ENCODE measurements at places on chromosomes 11 and 22. TPM values are rescaled to one million over a fixed set of nuclear protein-coding genes. Genes with fewer than 3 reads are reported as not detected.

Gene POU2F3
- 4.6 TPM for total RNA-seq

DNA sequence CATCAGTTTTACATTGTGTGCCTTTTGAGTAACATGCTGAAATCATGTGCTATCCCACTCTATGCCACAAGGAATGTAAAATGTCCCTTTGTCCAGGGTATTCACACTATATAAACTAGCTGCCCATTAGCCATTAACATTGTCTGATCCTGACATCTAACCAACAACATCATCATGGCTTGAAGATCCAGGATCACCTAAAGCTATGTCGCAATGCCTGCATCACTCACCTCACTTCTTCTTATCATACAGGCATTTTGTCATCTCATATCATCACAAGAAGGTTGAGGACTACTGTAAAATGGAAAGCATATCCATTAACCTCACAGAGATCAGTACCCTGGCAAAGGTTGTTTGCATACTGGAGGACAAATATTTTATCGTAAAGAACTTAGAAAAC lies 742.3 kb downstream of the DLG2 start:
- DNase-seq, result no peak
- no peak overlapping the region for H3K4me3 ChIP-seq
- no peaks in the 10 kb centered on the region for H3K4me1 ChIP-seq
- H3K36me3 ChIP-seq, result no peaks in the 10 kb centered on the region
- no peak overlapping the region for H3K27ac ChIP-seq

DNA sequence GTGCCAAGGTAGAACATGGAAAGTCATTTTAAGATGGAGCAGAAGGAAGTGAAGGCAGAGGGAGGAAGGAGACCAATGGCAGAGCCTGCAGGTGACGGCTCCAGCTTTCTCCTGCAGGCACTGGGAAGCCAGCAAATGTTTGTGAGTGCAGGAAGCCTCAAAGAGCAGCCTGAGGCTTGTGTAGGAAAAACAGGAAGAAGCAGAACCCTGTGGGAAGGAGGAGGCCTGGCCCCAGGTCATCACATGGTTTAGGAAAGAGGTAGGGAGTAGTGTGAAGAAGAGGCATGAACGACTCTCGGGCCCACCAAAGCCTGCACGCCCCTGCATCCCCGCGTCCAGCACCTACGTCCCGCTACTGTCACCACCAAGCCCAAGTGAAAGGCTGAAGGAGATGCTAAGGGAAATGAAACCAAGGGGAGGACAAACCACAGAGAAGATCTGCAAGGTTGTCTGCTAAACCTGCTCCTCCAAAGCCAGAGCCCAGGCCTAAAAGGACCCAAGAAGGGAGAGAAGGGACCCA lies 151.5 kb downstream of the CHST1 start:
- no peaks in the 10 kb centered on the region for H3K36me3 ChIP-seq
- no peaks in the 10 kb centered on the region for H3K27me3 ChIP-seq
- no peaks in the 10 kb centered on the region for H3K4me1 ChIP-seq
- no peak overlapping the region for H3K27ac ChIP-seq
- no peak overlapping the region for H3K4me3 ChIP-seq
- no peak for DNase-seq

DNA sequence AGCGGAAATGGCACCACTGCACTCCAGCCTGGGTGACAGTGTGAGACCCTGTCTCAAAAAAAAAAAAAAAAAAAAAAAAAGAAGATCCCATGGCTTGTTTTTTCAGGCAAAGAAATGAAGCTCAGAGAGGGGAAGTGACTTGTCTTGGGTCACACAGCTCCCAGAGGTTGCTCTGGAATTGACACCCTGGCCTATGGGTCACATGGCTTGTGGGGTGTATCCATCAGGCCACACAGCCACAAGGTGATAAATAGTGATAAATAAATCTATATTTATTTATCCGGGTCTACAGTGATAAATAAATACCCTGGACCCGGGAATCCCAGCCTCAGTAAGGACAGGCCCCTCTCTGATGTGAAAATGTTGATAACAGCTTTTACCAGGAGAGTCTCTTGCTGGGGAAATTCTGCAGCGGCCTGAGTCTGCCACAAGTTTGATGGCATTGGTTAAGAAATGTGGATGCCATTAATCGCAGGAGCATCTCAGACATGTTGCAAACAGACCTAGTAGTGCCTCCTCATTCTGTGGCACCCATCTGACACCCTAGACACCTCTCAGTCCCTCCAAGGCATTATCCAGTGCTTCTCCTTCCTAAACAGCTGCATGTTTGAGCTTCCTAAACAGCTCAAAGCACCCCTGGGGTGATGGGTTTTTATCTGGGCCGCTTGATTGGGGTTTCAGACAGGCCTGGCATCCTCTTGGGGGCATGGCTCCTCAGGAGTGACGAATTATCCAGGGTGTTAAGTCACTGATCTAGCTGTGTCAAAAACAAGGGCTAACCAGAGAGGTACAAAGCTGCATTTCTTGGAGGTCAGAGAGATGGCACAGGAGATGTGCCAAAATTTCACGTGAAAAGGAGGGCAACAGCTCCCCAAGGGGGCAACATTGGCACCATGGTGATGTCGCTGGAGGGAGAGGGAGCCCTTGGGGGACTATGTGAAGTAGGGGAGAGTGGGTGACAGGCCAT lies 1.9 kb upstream of the EMID1 start:
- no peaks in the 10 kb centered on the region for H3K36me3 ChIP-seq
- peaks cover 42% of the 10 kb centered on the region for H3K4me1 ChIP-seq
- no peaks in the 10 kb centered on the region for H3K27me3 ChIP-seq
- no peak overlapping the region for H3K4me3 ChIP-seq

GRCh38 chr11:60307507-60308195 lies 19.4 kb upstream of the MS4A6E start:
- no peak overlapping the region for H3K27ac ChIP-seq
- no peak overlapping the region for H3K4me3 ChIP-seq
- no peak for DNase-seq
- peaks cover 5% of the 10 kb centered on the region for H3K36me3 ChIP-seq
- no peaks in the 10 kb centered on the region for H3K27me3 ChIP-seq
- H3K4me1 ChIP-seq, result no peaks in the 10 kb centered on the region

- no peak for DNase-seq
- no peak overlapping the region for H3K27ac ChIP-seq
- H3K27me3 ChIP-seq, result no peaks in the 10 kb centered on the region
- H3K4me1 ChIP-seq, result no peaks in the 10 kb centered on the region
Measured at GRCh38 chr11:86663761-86664160, 8.7 kb downstream of the ME3 start.

DNA sequence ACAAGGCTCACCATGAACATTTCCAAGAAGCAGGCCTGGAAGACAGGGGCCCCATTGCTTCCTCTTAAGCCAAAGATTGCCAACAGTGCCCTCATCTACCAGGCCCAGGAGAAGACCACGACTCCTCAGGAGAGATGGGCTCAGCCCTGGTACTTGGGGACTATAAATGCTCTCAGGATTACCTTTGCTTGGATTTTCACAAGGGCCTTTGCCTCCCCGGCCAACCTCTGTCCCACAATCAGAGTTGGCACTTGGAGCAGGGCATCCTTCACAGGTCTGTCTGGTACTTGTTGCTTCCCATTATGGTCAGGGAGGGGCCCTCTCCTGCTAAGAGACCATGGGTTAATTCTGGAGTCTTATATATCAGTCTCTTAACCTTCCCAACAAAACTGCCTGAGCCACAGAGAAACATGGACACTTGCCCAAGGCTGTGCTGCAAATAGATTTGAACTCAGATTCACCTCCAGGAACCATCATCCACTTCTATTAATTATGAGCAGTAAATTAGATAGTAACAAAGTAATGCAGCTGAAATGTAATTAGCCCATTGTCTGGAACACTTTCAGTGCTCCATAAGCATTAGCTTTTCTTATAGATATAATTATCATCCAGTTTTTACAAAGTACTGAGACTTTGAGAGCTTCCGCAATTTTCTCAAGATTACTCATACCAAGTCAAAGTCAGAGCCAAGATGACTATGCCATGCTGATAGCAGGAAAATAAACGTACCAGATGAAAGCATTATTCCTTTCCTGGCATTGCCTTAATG lies 33.5 kb downstream of the POU2AF3 start:
- DNase-seq, result no peak
- H3K4me3 ChIP-seq, result no peak overlapping the region
- H3K36me3 ChIP-seq, result no peaks in the 10 kb centered on the region
- H3K27me3 ChIP-seq, result no peaks in the 10 kb centered on the region

Gene TSPAN4
- 140 TPM for total RNA-seq

DNA sequence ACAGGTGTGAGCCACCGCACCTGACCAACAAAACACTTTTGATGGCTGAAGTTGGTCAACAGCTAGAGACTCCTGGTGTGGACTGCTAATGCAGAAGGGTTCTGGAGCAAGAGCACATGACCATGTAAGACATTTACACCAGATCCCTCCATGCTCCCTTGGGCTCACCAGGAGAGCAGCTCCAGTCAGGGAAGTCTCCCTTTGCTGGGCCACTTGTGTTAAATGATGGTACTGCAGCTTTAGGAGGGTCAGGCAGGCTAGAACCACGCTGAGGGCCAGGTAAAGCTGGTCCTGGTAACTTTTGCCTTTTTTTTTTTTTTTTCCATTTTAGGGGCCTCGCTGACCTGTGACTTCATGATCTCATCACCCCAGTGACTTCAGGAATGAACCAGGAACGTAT lies 146.4 kb downstream of the FBXO7 start:
- no peak for DNase-seq
- H3K4me1 ChIP-seq, result peaks cover 82% of the 10 kb centered on the region
- peak overlapping the region; percentile 90 for H3K27ac ChIP-seq
- H3K36me3 ChIP-seq, result no peaks in the 10 kb centered on the region
- peaks cover 1% of the 10 kb centered on the region for H3K27me3 ChIP-seq

DNA sequence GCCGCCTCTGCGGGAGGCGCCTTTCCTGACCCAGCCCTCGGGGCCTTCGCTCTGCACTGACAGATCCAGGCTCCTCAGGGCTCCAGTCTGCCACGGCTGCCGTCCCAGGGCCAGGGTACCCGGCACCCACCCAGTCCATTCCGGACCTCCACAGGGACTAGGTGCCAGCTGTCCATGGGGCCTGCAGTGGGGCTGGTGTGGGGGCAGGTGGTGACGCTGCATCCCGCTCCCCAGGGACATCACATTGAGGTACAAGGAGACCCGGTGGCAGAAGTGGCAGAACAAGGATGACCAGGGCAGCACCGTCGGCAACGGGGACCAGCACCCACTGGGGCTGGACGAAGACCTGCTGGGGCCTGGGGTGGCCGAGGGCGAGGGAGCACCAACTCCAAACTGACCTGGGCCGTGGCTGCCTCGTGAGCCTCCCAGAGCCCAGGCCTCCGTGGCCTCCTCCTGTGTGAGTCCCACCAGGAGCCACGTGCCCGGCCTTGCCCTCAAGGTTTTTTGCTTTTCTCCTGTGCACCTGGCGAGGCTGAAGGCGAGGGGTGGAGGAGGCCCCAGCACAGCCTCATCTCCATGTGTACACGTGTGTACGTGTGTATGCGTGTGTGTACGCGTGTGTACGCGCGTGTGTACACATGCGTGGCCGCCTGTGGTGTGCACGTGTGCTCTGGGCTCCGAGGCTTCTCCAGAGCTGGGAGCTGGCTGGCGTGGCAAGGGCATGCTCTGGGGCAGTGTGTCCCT lies 16.7 kb downstream of the RNH1 start:
- H3K36me3 ChIP-seq, result peaks cover 57% of the 10 kb centered on the region
- no peaks in the 10 kb centered on the region for H3K27me3 ChIP-seq
- no peaks in the 10 kb centered on the region for H3K4me1 ChIP-seq
- DNase-seq, result no peak
- H3K4me3 ChIP-seq, result no peak overlapping the region

Data from lower lobe of right lung (tissue), 2 donors.